Nephron progenitor cell (in vitro differentiated cells): ENCODE measurements at places on chromosomes 2 and 18.
A peak's percentile ranks its signal among the peaks of the same experiment; 100 is the strongest.

DNA sequence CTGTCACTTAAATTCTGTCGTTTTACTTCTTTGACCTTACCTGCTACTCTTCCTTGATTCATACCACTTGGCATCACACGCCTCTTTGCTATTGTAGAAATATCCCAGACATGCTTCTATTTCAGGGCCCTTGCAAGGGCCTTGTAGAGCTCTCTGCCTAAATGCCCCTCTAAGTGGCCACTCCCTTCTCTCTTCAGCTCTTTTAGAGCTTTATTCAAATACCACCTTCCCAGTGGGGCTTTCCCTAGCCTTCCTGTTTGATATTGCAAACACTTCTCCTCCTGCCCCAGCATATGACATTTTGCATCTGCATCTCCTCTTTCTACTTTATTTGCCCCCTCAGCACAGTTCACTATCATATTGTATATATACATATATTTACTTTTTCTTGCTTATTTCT, 54.0 kb downstream of the PELI1 start:
- DNase-seq: no peak

DNA sequence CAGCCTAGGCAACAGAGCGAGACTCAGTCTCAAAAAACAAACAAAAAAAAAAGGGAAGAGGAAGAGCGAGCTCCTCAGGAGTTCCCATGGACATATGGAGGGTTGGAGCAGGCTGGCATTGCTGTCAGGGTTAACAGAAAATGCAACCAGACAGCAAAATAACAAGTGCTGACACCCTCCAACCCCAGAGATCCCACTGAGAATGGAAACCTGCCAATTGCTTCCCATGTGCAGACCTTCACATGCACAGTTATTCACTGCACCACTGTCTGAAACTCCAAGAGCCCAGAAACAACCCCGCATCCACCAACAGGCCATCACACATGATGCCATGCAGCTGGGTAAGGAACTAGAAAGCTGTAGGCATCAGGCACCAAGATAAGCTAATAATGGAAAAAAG, 43.5 kb downstream of the TFCP2L1 start:
- DNase-seq: no peak

DNA sequence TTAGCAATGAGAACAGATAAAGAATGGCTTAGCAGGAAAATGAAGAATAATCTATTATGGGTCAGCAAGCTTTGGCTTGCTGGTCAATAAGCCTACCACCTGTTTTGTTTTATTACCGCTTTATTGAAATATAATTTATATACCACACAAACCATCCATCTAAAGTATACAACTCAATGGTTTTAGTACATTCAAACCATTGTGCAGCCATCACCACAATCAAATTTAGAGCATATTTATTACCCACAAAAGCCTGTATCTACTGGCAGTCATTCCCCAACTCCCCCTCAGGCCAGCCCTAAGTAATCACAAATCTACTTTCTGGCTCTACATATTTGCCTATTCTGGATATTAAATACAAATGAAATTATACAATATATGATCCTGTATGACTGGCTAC, 17.2 kb downstream of the PPP3R1 start:
- no peak for DNase-seq

DNA sequence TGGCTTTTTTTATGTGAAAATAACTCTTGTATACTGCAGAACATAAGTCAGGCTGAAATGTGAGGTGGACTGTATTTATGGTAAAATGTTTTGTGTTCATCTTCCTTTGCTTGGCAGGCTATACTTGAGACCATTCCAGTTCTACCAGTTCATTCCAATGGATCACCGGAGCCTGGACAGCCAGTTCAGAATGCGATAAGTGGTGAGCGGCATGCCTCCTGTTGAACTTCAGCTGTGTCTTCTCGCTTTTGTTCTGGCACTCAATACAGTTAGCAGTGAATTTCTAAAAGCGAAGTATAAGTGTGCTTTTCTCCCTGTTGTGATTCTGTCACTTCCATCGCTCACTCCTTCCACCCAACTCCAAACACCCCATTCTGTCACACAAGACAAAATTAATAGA, 138.5 kb downstream of the ARHGAP28 start:
- DNase-seq: no peak

DNA sequence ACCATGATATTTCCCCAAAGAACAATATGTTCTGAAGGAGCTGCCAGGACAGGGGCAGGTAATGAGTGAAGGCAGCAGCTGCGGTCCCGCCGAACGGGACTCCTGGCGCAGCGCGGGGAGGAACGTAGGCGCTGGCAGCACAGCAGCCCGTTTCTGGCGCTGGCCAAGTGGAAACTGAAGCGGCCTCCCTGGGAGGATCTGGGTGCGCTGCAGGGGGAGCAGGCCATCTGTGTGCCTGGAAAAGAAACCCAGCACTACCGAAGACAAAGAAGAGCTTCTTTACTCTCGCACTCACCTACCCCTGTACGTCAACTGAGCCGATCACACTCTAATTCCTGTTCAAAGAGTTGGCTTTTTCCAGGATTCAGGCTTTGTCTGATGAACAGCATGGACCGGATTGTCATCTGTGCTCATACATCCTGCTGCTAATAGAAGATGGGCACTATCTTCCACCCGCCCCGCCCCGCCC, 11.8 kb downstream of the G6PC2 start:
- DNase-seq: peak; percentile 26

GRCh38 chr2:220123751-220124150, 496.3 kb downstream of the SLC4A3 start:
- DNase-seq: no peak
